Right ventricle myocardium inferior (tissue), 1 donor: ENCODE measurements at places on chromosomes 3 and 15.

GRCh38 chr3:54818942-54819341, 108.9 kb downstream of the LRTM1 start:
- no peak for DNase-seq

- no peak for DNase-seq
Measured at GRCh38 chr15:65912235-65912634, 42.9 kb downstream of the RAB11A start.

- no peak for DNase-seq
Measured at GRCh38 chr15:90053685-90054466, 48.4 kb downstream of the IDH2 start.

- no peak for DNase-seq
Measured at GRCh38 chr15:52246686-52247431, 48.7 kb downstream of the MYO5C start.

GRCh38 chr3:2851361-2851760, 258.8 kb downstream of the IL5RA start:
- DNase-seq = no peak

DNA sequence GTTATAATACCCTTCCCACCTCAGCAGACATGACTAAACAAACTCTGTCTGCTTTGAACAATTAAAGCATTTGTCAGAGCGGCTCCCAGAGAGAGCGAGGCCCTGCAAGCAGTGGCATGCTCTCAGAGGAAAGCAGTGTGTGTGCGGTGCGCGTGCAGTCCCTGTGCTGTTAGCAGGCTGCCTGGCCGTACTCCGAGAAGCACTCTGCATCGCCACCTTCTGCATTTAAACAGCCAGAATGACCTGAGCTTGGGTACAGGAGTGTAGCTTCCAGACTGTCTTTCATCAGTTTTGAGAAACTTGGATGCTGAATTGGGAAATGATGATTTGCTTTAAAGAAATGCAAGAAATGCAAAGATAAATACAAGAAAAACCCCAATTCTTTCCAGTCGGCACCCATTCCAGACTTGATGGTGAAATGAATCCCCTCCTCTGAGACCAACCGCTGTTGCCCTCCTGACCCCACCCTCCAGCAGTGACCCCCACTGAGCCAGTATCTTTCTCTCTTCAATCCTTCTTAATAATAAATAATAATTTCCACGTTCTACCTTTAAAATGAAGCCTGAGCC, 113.5 kb downstream of the VGLL4 start:
- no peak for DNase-seq

GRCh38 chr15:55707518-55707917, 35.4 kb downstream of the PRTG start:
- no peak for DNase-seq

DNA sequence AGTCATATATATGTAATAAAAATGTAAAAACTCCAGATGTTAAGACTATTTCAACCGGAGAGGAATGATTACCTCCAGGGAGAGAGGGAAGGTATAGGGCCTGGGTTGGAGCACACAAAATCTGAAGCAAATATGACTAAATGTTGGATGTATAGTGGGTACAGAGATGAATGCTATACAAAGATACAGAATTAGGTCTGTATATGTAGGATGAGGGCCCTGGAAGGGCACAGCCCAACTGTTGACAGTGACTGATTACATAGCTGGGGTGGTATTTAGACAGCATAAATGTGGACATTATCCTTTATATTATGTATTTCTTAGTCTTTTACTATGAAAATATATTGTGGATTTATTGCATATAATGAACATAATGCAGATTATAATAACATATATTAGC, 94.4 kb upstream of the SPATA12 start:
- no peak for DNase-seq

GRCh38 chr3:142151828-142152227, 2.5 kb upstream of the TFDP2 start:
- no peak for DNase-seq

DNA sequence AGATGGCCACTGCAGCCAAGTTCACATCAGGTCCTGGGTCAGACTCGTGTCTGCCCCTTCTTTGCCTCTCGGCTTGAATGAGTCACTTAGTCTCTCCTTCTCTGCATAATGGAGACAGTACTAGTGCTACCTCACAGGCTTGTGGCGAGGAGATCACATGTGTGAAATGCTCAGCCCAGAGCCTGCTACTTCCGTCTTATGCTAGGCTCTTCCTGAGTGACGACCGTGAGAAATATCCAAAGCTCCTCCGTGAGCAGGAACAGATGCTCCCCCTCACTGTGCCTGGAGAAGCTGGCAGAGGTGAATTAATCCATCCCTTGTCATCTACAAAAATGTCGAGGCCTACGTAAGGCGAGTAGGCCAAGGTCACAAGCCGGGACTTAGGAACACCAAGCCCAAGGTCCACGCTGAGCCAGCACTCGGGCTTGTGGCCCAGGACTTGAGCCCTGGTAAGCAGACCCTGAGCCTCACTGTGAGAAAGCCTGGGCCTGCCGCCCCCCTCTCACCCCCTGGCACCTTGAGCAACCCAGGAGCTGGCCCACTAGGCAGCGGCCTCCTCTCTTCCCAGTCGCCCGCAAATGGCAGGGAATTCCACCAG, 17.9 kb downstream of the PAK6 start:
- DNase-seq = peak; percentile 47

- no peak for DNase-seq
Measured at GRCh38 chr3:56878074-56878473, 76.3 kb upstream of the ARHGEF3 start.

- DNase-seq = no peak
Measured at GRCh38 chr15:40296561-40297230, 11.0 kb downstream of the PLCB2 start.

DNA sequence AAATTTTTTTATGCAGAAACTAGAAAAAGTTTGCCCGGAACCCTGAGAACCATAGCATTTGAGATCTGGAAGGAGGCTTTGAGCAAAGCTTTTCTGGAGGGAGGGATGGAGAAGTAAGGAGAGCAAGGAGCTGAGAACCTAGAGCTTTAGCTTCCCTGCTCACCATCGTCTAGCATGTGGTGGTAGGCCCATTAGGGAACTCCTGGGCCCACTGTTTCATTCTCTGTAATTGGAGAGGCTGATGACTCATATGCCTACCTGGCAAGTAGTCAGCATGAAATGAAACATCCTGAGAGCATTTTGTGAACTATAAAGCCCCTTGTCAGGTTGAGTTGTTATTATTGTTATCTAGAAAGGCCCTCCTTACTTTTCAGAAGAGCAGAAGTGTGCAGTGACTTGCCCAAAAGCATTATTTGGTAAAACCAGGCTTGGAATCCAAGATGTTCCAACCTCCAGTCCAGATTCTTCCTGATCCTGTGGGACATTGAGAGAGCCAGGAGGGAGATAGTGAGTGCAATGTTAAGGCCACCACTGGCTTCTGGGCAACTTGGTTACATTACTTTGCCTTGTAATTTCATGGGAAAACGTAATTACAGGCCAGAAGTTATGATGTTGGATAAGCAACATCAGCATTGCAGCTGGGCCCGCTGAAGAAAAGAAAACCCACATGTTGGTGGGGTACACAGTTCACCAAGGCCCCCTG, 104.5 kb upstream of the BFSP2 start:
- no peak for DNase-seq

GRCh38 chr3:55202326-55202725, 274.5 kb upstream of the LRTM1 start:
- DNase-seq = no peak

- no peak for DNase-seq
Measured at GRCh38 chr15:85407421-85408269, 27.2 kb downstream of the AKAP13 start.

DNA sequence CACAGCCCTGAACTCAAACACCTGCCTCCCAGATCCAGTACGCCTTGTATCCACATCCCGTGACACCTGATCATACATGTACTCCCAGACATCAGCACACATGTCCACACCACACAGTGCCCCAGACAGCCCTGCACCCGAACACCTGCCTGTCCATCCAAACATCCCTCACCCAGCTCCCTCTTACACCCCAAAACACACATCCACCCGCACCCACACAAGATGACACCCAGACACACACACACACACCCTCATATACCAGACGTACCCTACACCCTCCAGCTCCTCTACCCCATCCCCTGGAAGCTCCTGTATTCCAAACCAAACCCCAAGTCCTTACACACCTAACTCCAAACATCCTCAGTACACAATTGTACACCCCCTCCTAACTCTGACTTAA, 735 bp downstream of the CAMK1 start:
- DNase-seq = no peak

DNA sequence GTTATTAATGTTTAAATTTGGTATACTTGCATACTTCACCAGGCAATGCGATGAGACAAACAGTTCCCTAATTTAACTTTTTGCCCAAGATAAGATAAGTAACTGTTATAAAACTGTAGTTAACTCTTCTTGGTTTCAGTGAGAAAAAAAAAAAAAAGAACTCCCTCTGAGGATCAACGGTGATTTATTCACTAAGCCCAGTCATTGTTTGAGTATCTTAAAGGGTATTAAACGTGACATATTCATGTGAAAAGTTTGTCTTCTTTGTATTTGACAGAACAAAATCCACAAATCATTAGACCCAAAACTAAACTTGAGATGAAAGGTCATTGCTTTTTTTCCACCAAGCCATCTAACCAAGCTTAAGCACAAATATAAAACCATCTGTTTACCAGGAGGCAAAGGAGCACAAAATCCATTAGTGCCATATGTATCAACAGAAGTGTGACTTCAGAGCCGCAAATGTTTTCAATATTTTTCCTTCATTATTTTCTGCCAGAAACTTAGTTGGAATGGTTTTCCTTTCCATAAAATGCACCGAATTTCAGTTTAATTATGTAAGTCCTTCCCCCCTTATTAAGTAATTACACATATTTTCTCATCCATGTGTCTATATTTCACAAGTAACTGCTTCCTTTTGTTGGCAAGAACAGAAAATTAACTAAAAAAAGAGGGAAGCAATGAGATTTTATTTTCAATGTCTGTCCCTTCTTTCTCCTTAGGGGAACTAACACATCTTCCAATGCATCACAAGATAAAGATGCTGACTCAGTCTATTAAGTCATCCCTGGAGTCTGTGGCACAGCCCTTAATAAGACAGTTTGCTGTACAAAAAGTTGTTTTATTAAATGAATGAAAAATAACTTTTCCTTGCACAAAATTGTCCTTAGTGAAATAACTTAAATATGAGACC, 92.2 kb upstream of the RAP2B start:
- DNase-seq = no peak

DNA sequence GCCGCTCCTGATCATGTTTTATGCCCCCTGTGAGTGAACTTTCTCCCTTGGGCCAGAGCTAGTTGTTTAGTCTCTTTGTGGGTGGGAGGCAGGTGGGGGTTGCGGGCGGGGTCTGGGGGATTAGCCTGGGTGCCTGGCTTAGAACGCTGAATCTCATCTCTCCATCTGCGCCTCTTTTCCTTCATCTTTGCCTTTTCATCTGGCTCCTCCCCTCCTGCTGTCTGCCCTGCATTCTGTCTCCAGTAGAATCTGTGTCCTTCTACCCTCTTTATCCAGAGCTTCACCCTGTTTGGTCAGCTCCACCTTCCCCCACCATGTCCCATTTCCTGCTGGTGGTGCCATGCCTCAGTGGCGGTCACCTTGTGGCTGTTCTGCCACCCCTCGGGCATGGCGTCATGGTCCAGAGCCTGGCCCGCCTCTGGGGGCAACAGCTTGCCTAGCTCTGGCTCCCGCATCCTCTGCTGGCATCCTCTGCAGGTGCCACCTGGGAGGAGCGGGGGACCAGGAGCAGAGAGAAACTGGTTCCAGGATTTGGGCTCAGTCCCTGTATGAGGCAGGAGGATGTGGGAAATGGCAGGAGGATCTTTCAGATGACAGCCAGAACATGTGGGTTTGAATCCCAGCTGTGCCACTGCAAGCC, 44.3 kb downstream of the PDIA5 start:
- no peak for DNase-seq

GRCh38 chr15:48572823-48573222, 72.7 kb downstream of the FBN1 start:
- DNase-seq = no peak

- DNase-seq = peak; percentile 88
Measured at GRCh38 chr15:75694241-75695182, 18.1 kb downstream of the CSPG4 start.

DNA sequence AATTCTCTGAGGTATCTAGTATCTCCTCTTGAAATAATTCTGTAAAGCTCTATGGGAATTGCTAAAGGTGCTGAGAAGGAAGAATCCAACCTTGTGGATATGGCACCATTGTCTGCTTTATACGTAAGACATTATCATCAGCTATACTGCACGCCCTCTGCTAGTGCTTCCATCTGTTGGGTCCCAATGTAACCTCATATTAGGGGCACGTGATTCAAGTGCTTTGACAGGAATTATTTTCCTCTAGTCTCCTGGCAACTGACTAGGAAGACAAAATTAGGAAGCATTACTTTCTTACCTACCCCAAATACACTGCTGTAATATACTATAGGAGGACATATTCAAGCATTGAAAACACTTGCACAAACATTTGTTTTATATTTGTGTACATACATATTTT, 24.0 kb downstream of the COPS2 start:
- no peak for DNase-seq

DNA sequence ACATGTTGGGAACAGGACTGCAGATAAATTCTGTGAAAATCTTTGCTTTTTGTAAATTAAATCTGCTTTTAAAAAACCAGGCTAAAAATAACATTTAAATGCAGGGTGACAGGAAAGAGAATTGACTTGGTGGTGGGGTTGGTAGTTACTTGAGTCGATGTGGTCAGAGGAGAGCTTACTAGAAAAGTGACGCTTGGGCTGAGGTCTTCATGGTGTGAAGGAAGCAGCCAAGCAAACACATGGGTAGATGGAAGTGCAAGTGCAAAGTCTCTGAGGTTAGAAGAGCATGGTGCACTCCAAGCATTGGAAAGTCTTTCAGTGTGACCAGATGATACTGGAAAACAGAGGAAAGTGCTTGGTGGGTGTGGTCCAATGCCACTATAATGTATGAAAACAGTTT, 86.4 kb upstream of the THBS1 start:
- DNase-seq = no peak

- DNase-seq = no peak
Measured at GRCh38 chr3:53258600-53259426, 3.0 kb upstream of the TKT start.

GRCh38 chr3:22012471-22012870, 261.5 kb upstream of the ZNF385D start:
- DNase-seq = no peak
